CD4-positive, alpha-beta T cell treated with Interferon gamma for 1 hour (primary cell): ENCODE measurements at places on chromosomes 5 and 9.

GRCh38 chr5:111738118-111738517, 18.9 kb downstream of the NREP start:
- no peak for DNase-seq

DNA sequence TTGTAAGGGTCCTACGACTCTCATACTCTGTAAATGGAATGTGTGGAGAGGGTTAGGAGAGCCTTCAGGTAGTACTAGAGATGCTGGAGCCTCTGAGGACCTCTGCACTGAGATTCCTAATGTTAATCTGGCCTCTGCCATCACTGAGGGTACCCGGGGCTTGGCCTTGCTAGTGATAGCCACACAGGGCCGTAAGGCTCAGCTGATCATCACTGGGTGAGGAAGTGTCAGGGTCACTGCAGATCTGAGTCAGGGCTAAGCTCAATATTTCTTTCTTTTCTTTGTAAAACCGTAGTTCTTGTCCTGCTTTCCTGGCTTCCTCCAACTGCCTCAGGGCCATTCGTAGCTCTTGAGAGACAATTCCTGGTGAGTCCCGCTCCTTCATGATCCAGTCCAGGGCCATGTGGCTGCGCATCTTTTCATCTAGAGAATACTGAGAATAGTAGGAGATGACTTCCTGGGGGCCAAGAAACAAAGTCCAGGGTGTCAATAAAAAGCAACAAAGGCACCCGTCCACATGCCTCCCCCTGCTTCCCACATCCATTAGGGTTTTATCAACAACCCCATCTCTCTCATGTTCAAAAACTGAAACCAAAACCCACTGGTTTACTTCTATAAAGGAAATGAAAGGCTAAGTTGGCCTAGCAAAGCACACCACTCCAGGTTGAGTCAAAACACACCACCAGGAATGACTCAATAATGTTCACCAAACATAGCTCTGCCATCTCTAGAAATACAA, 47.7 kb downstream of the LIX1 start:
- no peak for DNase-seq

GRCh38 chr5:107277485-107278125, 393.1 kb downstream of the EFNA5 start:
- DNase-seq: no peak

DNA sequence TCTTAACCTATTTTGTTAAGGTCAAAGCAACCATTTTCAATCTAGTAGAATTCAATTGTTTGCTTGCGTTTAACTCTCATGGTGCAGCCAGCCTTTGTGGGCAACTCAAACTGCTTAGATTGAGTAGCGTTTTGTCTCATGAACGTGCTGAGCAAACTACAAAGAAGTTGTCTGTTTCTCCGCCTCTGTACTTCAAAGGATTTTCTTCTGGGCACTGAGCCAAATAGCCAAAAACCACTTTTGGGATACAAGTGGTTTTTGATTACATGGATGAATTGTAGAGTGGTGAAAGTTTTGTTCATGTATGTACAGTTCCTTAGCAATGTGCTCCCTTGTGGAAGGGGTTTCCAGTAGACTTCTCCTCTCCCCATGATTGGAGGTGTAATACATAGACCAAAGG, 122.9 kb downstream of the CFAP90 start:
- no peak for DNase-seq
